Central memory CD8-positive, alpha-beta T cell (primary cell): ENCODE measurements at places on chromosomes 6 and 20.

DNA sequence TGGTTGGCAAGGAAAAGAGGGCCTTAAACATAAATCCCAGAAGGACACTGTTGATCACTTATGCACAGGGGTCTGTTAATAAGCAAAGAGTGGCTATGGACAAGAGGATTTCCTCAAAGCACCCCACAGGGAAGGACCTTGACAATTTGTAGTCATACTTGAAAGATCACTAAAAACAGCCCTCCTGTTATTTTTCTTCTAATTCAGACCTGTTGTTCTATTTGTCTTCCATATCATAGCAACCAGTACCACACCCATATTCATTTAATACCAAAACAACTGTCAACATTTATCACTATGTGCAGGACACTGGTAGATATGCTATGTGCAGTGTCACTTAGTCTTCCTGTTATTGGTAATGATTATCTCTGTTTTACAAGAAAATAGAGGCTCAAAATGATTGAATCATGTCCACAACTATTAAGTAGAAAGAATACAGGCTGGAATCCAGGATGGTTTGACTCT is 3.2 kb upstream of the DYNLRB1 start:
- no peak for DNase-seq

DNA sequence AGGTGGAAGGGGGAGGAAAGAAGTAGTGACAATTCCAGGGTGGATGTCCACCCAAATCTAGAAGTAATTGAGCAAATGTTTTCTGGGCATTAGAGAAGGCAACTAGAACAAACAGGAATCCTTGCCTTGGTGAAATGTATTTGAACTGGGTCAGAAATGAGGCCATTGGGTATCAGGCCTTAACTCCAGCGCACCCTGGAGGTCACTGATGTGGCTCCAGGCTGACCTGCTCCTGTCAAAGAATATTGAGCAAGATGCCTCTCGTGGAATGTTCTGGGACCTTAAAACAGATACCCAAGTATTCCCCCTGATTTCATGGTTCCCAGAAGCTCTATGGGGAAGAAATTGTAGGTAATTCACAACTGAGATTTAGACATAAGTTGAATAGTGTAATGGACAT is 6.9 kb downstream of the HLA-DPB1 start:
- no peak for DNase-seq

- DNase-seq: no peak
These were observed 9.7 kb downstream of the MSH5 start for GRCh38 chr6:31749301-31750036.

DNA sequence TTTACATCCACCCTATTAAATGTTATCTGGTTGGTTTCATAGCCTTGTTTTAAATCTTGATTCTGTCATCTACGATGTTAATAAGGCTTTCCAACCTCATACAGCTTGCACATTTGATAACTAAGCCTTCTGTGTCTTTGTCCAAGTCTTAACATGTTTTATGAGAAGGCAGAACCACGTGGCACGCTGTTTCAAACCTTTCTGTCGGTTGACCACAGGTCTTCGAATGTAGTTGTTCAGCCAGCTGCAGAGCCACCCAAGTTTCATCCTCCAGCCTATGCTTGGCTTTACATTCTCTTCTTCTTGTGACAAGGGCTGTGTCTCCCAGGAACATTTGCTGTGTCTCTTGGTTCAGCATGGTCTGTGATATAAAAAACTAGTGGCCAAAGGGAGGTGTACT is 15.7 kb upstream of the SGK2 start:
- DNase-seq: no peak

DNA sequence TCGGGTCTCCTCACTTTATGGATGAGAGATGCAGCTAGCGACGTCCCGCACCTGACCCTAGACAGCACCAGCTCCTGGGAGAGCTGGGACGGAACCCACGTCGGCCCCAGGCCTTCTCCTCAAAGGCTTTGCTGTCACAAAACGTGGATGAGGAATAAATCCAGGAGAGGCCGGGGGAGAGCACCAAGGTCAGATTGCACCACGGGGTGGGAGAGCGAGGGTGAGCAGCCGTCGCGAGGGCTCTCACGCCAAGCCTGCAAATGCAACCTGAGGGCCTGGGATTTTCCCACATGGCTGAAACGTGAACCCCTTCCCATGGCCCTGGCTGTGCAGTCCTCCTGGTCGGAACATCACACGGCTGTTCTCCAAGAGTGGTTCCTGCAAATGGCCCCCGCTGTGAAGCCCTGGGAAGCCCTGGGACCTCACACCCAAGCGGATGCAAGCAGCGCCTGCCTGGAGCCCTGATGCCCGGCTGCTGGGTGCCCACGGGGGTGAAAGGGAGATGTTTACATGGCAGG is 45.3 kb downstream of the DLL1 start:
- DNase-seq: no peak

- DNase-seq: no peak
These were observed 66.1 kb downstream of the ADGB start for GRCh38 chr6:146664871-146665360.
